SK-N-SH (cell line): ENCODE measurements at places on chromosomes 16 and 17. TPM values are rescaled to one million over a fixed set of nuclear protein-coding genes. Genes with fewer than 3 reads are reported as not detected.

DNA sequence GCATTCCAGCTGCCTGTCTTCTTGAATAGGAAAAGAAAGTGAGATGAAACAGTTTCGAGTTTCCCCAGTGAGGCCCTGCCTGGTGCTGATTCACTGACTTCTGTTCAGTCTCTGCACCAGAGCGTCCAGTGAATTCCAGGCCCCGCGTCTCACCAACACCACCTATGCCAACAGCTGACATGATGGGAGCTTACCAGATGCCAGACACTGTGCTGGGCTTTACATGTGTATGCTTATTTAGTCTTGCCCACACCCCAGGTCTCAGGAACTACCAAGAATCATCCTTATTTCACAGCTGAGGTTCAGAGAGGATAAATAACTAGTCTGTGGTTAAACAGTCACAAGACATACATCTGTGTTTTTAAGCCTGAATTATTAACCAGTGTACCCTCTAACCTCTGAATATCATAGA lies 29.1 kb upstream of the IRX6 start:
- no peak for DNase-seq

GSG1L gene
- not detected in 2 replicates for polyA plus RNA-seq

CAMTA2 gene
- polyA plus RNA-seq = 18.4 and 27.0 TPM in 2 replicates

NUTF2 gene
- 287 and 449 TPM in 2 replicates for polyA plus RNA-seq

DGKE gene
- polyA plus RNA-seq = 2.4 and 2.8 TPM in 2 replicates

MCRIP2 gene
- polyA plus RNA-seq = 34.0 and 36.9 TPM in 2 replicates

PLXDC1 gene
- 1.5 and 2.4 TPM in 2 replicates for polyA plus RNA-seq

- DNase-seq = peak; percentile 67
Observed at GRCh38 chr16:87854053-87854906, 15.0 kb downstream of the SLC7A5 start.

DNA sequence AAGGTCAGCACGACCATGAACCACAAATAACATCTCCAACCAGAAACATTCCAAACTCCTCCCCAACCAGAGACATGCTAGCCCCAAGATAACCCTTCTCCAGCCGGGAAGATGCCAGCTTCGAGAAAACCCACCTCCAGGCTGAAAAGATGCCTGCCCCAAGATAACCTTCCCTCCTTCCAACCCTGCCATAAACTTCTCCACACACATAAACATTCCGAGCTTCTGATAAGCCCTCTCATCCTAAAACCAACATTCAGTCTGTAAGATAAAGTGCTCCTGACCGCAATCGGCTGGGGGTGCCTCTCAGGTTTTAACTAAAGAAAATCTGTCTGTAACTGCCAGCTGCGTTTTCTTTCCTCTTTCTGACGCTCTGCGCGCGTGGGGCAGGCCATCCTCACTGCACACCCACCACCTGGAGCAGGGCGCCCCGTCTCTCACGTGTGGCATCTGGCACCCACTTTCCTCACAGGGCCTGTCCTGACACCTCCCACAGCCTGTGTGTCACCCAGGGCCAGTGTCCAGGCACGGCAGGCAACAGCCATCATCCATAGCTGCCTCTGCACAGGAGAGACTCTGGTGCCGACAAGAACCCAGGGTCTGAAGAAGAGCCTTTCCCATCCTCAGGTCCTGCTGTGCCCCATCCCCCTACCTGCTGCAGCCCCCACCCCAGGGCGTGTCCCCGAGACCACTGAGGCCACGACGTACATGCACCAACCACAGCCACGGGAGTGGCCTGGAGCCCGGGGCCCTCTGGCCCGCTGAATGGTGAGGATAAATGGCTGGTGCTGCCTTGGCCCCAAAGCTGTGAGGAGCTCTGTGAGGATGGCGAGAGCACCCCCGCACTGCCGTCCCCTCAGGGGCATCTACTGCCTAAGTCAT lies 3.7 kb downstream of the TEPSIN start:
- no peak for DNase-seq

- DNase-seq = no peak
Observed at GRCh38 chr16:70588565-70588964, 57.8 kb upstream of the IL34 start.

MYCBPAP gene
- 2.4 and 4.4 TPM in 2 replicates for polyA plus RNA-seq

KRTAP4-4 gene
- not detected in 2 replicates for polyA plus RNA-seq

GRCh38 chr16:89401641-89402445 lies 88.5 kb downstream of the ANKRD11 start:
- DNase-seq = peak; percentile 82

- no peak for DNase-seq
Observed at GRCh38 chr16:15618392-15618791, 24.6 kb downstream of the MARF1 start.

DNA sequence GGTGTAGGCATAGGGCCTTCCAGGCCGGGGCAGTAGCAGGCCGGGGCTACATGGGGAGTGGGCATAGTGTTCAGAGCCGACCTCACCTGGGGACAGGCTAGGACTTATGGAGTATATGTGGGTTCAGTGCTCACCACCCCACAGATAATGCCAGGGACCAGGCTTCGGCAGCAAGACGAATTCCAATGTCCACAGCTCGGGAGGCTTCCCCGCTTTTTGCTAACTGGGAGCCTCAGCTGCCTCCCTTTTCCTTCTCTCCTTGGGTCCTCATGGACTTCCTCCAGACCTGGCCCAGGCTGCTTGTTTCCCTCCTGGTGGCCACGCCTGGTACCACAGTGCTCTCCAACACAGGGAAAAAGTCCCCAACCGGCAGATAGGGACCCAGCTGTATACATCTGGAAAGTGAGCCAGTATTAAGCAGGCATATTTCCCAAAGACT lies 20.1 kb upstream of the SLC46A1 start:
- DNase-seq = peak; percentile 40

- DNase-seq = no peak
Observed at GRCh38 chr17:31398381-31399311, 7.2 kb downstream of the RAB11FIP4 start.

STH gene
- polyA plus RNA-seq = not detected in 2 replicates

DNA sequence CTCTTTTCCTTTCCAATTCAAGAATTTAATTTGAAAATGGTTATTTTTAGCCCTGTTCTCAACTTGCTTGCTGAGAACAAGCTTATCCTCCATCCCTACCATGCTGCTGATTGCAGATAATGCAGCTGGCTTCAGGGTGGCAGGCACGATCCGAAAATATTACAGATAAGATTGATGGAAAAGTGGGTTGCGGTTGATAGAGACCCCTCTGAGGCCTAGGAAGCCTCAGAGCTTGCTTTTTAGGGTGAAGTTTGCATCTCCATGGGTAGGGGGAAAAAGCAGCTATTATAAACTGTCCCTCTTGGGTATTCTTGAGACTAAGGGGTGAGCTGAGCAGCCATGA lies 116.5 kb upstream of the GOT2 start:
- DNase-seq = no peak

GRCh38 chr17:33079201-33079600 lies 87.6 kb downstream of the SPACA3 start:
- no peak for DNase-seq

DNA sequence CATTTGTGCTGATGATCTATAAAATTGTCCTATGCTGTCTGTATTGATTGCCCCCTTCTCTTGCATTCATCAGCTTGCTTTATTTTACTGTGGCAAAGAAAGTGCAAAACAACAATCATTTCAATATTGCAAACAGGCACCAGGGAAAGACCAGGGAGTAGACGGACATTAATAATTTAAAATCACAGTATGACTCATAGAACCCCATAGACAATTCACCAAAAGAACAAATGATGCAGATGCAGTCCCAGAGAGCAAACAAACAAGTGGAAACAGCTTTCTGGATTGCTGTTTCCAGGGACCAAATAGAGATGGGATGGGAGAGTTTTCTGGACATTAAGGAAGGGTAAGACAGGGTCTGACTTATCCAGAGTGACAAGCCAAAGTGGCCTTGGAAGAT lies 70.1 kb downstream of the ABCC12 start:
- no peak for DNase-seq

DNA sequence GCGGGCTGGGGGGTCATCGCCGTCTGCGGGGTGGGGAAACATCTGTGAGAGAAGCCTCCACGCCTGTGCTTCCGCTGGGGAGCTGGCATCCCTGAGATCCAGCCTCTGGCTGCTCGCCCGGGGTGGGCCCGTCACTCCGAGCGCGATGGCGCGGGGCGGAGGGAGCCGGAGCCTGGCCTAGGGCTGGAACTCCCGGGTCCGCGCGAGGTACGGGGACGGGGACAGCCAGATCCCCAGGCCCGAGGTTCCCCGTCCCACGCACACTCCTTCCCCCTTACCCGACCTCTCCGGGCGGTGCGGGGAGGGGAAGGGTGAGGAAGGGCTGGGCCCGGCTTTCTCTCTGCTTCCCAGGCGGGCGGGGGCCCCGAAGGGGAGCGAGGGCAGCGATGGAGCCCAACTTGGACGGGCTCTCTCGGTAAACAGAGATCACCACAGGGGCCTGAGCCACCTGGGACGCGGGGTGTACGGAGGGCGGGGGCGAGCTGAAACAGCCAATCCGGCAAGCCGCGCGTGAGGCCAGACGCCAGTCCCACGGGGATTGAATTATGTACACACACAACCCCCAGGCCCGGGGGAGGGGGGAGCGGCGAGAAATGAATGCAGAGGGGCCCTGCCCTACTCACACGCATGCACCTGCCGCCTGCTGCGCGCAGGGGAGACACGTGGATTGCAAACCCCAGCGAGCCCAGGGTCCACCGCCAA lies at the start of gene SLC16A11:
Gene SLC16A11, minus strand, starts transcription at position 596 of the 702 bp plus-strand sequence. Its CDS starts 579 bp downstream, at position 17.
- peak; percentile 75 for DNase-seq

- DNase-seq = no peak
Observed at GRCh38 chr16:30147843-30148510, 25.0 kb upstream of the MAPK3 start.

- no peak for DNase-seq
Observed at GRCh38 chr17:51701501-51701900, 441.2 kb downstream of the UTP18 start.

DNA sequence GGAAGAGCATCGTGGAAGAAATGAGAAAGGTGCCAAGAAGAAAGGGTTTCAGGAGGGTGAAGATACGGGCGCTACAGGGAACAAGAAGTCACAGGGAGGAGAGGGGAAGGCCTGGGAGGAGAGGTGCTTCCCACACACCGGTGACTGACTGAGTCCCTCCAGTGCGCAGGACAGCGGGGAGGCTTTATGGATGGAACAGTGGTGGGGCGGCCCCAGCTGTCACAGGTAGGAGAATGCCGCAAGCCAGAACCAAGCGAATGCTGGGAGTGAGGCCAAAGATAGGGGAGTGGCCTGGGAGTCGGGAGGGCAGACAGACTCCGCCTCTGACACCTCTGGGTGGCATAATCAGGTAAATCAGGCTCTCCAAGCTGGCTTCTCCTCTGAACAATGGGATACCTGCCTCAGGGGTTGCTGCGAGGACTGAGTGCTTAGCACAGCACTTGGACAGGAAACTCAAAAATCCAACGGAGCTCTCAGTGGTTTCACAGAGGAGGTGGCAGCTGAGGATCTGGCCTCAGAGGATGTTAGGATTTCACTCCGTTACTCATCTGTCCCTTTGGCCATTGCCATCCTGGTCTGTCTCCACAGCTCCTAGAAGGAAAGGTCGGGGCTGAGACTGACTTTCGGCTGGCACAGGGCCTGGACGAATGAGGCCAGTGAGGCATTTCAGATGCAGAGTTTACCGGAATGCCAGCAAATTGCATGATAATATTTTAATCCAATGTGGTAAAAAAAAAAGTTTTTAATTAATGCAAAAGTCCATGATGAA lies 717 bp upstream of the CNP start:
- peak; percentile 54 for DNase-seq

BCO1 gene
- polyA plus RNA-seq = 0.02 TPM in 1 of 2 replicates, not detected in the other

DNA sequence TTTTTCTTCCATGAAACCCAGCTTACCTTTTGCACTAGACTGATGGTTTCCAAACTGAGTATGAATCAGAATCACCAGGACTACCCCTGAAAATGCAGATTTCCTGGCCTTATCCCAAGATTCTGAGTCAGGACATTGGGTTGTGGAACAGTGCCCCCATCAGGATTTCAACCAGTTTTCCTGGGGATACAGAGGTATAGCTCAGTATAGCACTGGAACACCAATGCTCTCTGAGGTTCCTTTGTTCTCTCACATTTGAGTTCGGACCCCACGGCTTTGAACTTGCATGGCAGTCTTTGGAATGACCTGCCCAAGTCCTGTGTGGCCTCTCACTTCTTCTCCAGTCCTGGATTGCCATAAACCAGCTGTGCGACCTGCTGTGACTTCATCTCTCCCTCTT lies 12.8 kb upstream of the CCL8 start:
- DNase-seq = peak; percentile 32

DNA sequence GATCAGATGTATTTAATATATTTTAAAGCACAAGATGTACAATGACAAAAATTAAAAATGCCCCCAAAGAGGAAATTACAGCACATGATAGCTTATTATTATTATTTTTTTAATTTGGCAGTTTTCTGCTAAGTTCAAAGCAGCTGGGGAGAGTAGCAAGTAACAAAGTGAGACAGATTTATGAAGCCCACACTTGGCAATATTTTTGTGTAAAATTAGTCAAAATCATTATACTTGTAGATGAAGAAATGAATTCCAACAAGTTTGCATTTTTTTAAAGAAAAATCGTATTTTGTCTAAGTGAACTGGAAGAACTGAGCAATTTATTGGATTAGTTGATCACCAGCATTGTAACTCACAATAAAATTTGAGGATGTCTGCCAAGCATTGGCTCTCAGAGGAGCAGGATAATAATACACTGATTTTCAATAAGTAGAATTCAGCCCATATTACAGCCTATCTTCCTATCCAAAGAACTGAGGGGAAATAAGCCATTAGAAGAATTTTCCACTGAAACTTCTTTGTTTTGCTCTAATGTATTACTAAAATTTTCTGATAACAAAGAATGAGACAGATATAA lies 215.6 kb downstream of the MAP2K6 start:
- no peak for DNase-seq

DNA sequence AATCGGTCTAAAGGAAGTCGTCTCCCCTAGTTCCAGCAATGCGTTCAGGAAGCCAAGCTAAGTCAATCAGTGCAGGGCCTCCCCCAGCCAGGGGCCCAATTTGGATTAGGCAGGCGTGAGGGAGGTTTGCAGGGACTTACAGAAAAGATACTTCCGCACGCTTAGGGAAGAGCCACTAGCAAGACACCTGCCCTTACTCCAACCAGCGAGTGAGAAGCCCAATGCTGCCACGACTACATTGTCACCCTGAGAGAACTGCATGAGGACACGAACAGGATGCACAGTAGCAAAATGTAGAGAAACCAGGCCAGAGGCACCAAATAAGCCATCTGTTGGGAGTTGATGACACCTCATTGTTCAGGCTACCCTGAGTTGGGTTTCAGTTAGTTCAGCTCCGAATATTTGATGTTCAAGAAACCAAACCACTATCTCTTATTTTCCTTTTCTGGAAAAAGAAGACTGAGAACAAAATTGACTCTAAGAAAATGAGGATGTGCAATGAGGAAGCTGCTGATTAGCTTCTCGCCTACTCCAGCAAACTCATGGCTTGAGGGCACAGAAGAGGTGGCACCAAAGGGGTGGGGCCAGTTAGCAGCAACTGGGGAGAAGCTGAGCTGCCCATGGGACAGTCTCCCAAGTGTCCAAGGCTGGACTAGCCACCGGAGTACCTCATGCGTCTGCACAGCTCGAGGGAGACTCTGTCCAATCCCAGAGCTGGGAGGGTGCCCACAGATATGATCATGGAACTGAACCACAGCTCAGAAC lies 29.3 kb downstream of the TK2 start:
- no peak for DNase-seq

IRX5 gene
- polyA plus RNA-seq = 1.0 and 1.4 TPM in 2 replicates

GUCY2D gene
- not detected in 2 replicates for polyA plus RNA-seq
